ENCODE measurements at places on chromosomes 7 and 10.

DNA sequence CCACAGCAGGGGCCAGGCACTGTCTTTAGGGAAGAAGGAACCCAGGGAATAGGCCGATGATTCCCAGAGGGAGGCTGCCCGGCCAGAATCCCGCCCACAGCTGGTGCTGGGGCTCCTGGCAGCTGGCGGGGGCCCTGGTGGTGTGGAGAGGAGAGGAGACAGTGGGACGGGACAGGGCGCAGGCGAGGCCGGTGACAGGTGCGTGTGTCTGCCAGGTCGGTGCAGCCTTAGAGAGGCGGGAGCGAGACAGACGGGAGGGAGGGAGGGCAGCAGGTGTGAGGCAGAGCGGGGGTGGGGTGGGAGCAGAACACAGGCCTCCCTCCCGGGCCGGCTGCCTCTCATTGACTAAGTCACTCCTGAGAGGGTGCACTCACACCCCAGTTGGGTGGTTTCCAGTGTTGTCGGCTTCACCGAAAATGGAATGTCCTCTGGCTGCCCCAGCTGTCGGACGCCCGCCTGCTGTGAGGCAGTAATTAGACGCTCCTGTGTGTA is 55.2 kb downstream of the ELFN1 start:
- DNase-seq = peak; percentile 94

- no peak for DNase-seq
These were observed 70.3 kb upstream of the KMT2E start for GRCh38 chr7:104943502-104944343.

GRCh38 chr10:127210936-127211466 is 14.6 kb upstream of the INSYN2A start:
- DNase-seq = no peak

DNA sequence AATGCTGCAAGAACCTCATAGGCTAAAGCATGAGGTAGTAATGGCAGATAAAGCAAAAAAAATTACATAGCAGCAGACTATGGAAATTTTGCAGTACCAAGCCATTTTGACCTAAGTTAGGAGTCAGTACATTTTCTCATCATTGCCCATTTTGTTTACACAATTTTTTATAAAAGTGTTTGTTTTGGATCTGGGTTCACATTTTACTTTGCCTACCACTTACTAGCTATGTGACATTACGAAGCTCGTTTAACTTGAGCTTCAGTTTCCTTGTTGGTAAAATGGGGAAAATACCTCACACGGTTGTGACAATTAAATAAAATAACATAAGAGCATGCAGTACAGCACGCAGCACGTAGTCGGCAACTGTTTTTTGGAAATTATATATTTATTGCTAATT is 99.6 kb downstream of the ADD3 start:
- no peak for DNase-seq

GRCh38 chr7:26065652-26066051 is 86.3 kb upstream of the NFE2L3 start:
- peak; percentile 12 for DNase-seq

DNA sequence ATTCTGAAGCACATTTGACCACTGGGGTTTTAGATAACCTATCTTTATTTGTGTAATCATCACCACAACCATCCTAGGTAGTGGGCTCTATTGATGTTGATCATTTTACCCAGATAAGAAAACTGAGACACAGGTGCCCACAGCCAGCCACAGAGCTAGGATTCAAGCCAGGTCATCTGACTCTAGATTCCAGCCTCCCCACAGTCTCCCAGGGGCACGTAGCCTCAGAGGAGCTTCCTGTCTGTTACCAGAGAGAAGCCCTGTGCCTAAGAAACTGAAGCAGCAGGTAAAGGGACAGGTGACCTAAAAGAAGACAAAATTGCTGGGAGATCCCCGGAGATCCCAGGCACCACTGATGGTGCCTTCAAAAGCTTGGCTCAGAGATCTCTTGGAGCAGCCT is 55.8 kb downstream of the ALOX5 start:
- no peak for DNase-seq

- no peak for DNase-seq
These were observed 143.8 kb downstream of the RSU1 start for GRCh38 chr10:16673443-16673842.

- DNase-seq = no peak
These were observed 1.1 kb upstream of the HOXA1 start for GRCh38 chr7:27096768-27097514.

GRCh38 chr10:102240467-102241031 is 763 bp downstream of the PITX3 start:
- no peak for DNase-seq

GRCh38 chr10:86100581-86101061 is 266.0 kb downstream of the GRID1 start:
- DNase-seq = no peak

GRCh38 chr7:39589323-39590111 is 23.3 kb downstream of the YAE1 start:
- DNase-seq = peak; percentile 36

DNA sequence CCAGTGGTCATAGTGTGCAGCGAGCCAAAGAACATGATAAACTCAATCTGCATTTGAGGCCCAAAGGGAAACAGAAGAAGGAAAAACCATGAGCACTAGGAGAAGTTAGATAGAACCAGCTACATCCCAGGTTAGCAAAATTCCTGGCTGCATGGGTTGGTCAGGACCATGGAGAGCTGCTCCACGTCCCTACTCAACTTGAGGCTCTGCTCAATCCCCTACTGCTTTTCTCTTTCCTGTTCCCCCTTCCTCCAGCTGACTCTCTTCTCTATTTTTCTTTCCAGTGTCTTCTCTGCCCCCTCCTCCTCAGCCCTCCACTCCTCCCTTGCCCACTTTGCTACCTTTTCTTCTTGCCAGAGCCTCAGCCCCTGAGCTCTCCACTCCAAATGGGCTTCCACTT is 21.9 kb upstream of the VSIR start:
- DNase-seq = no peak

DNA sequence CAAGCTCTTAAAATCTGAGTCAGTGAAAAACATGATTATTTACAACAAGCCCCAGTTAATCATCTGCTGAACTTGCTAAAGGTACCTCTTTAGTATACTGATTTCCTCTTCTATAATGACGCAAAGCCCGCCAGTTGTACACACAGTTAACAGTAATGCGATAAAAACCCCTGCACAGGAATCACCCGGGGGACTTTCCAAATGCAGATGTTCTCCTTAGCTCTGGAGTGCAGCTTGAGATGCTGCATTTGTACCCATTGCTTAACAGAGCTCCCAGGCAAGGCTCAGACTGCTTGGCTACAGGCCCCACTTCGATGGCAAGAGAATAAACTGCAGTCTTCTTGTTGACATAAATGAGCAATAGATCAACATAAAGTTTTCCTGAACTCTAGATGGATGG is 279.6 kb upstream of the HGF start:
- no peak for DNase-seq

DNA sequence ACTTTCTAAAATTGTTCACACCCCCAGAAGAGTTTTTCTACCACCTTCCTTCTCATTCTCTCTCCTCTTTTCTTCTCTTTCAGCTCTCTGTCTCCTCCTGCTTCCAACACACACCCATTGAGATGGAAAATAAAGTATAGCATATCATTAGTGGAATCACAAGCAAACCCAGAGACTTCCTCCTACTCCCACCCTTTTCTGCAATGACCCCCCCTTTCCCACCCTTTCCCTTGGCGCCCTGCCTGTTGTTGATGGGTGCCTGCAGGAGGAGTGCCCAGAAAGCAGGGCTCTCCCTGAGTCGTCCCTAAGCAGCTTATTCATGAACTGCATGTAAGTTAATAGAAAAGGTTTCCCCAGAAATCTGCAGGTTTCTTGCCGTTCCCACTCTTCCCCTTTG is 300.0 kb downstream of the PLXNA4 start:
- no peak for DNase-seq

- DNase-seq = no peak
These were observed 69.7 kb upstream of the ANTXRL start for GRCh38 chr10:46216836-46217751.

DNA sequence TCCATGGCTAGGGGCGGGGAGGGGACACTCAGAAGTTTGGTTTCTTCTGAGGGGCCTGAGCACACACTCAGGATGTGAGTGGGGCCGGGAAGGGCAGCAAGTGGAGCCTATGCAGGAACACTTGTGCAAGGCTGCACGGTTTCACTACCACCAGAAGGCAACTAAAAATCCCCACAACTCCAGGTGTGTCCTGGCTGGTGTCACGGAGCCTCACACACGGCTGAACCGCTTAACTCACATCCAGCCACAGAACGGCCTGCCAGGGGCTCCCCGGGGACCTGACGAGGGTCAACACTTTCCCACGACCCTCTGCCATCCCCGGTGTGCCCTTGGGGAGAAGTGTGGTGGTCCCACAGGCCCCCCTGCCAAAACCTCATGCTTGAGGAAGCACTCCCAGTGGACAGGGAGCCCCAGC is 173.9 kb downstream of the ELFN1 start:
- DNase-seq = no peak

Measured in NCI-H524 treated with DMSO at 0.1 percent for 48 hours (cell line).